Glomerular endothelial cell (primary cell): ENCODE measurements at places on chromosomes 2 and 18.
A peak's percentile ranks its signal among the peaks of the same experiment; 100 is the strongest.

DNA sequence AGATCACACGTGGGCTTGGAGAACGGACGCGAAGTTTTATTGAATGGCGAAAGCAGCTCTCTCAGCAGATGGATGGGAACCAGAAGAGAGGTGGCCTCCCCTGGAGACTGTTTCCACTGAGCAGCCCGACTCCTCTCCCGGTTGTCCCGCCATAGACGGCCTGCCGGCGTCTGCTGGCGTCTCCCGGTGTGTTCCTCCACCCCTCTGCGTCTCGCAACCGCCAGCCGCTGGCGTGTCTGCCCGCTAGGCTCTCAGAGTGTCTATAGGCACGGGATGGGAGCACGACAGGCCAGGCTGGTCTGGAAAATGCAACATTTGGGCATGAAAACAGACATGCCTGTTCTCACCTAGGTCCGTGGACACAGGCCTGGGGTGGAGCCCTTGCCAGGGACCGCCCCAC is 366.7 kb upstream of the SOX11 start:
- no peak for DNase-seq

- no peak for DNase-seq
These were observed 103.5 kb downstream of the SPTBN1 start for GRCh38 chr2:54559593-54560145.

DNA sequence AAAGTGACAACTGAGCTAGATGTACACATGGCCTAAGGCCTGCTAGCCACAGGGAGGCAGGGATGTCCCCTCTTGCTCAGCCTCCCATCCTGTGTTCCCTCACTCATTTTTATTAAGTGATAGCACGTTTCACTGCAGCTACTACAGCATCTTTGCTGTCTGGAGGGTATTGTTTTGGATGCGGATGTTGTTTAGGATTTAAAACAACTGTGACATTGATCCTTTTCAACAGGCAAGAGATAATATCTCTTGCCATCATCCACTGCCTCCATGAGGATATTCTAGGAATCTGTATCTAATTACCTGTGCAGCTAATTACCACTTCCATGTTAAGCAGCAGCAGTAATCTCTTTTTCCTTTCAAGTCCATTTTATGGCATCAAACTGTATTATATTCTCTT is 345.4 kb downstream of the PARD3B start:
- DNase-seq: no peak

GRCh38 chr2:118593257-118593656 is 254.2 kb downstream of the EN1 start:
- no peak for DNase-seq

GRCh38 chr2:209331291-209331844 is 92.5 kb upstream of the MAP2 start:
- DNase-seq: peak; percentile 16

DNA sequence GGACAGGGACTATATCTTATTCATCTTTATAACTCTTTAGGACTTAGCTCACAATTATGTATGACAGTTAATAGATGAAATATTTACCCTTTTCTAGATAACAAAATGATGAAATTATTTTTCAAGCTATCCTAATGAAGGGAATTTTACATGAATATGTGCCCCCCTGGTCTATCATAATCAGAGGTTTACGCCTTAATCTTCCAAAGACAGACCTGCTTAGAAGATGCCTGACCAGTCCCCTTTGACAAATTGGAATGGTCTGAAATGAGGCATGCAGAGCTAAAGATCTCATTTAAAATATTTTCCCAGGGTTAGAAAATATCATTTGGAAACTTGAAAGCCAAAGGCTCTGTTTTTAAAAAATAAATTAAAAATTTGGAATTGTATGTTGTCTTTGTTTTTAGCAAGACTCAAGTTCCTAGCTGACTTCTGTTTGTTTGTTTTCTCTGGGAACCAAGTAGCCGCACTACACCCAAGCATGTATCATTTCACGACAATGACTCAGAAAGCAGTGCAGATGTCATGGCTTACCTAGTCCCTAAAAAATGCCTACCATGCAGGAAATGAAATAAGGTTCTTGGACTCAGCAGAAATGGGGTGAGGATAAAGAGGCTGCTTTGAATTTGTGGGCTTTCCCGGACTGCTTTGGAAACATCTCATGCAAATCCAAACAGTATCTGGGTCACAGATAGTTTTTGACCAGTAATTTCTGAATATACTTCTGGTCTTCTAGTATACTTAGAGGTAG is 162.1 kb downstream of the ZEB2 start:
- peak; percentile 92 for DNase-seq

- no peak for DNase-seq
These were observed 122.7 kb downstream of the TWIST2 start for GRCh38 chr2:238970553-238971081.

DNA sequence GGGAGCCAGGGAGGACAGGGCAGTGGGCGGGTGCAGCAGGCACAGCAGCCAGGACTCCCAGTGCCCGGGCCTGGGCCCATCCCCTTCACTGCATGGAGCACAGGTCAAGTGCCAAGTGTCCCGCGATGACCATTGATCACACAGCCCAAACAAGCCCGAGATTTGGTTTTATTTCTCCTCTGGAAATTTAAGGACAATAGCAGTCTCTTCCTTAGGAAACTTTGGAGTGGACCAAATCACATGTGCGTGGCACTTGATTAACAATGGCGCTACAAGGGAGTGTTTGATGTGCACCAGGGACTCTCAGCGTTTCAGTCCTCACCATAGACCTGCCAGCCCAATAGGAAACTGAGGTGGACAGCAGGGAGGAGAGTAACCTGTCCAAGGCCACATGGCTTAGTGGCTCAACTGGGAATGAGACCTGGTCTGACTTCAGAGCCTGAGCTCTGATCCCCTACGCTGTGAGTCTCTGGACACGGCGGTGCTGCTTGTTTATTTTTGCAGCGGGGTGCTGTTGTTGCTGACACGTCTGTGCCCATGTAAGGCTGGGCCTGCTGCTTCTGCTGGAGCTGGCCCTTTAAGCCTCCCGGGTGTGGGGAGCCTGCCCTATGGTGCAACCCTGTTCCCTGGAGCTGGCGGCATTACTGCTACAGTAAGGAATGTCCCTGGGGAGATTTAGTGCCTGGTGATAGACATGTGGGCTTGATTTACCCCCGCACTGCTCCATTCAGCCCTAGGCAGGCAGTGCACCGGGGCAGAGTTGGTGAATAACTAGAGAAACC is 194.2 kb downstream of the INHBB start:
- no peak for DNase-seq

DNA sequence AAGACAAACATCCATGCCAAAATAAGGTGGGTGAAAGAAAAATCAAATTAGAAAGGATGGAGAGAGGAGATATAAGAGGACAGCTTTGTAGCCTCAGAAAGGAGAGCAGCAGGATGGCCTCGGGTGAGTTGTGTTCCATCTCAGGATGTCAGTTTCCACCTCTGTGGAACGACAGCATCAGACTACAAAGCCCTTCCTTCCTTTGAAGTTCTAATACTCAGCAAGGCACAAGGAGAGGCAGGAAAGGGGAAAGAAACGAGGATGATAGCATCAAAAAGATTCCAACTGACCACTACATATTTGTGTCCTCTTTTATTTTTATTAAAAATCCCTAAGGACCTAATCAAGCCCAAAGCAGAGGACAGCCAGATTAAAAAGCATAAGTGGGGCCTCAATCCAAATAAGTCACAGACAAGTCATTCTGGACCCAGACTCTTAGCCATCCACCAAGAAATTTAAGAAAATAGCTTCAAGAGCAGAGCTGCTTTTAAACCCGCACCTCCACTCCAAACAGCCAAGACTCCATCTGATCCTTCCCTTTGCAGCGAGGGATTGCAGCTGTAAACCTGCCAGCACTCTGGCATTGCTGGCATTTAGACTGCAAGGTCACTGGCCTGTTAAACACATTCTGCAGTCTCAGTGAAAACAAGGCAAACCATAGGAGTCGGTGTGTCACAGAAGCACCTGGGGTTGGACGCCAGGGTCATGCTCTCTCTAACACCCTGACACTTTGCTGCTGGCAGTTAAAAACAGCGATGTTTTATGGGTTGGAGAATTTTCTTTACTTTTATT is 314.5 kb upstream of the CHAC2 start:
- DNase-seq: no peak

- no peak for DNase-seq
These were observed 14.3 kb downstream of the TBR1 start for GRCh38 chr2:161430386-161430785.

- DNase-seq: no peak
These were observed 38.9 kb upstream of the FBXO11 start for GRCh38 chr2:47945046-47945781.

DNA sequence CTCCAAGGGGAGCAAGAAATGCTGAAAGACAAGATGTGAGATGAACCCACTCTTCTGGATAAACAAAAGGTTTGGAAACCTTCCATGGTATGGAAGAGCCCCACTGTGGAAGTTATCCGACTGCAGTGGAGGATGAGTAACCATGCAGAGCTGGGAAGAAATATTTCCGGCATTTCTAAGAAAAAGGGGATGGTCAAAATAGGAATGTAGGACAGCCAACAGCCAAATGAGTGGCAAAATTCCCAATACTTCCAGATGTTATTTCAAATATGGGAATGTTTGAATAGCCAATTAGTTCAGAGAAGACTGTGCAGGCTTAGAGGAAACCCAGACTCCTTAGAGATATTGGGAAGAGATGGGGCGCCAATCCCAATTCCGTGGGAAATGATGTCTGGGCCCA is 246.8 kb downstream of the RAD51AP2 start:
- DNase-seq: no peak

GRCh38 chr2:65366595-65367125 is 65.7 kb downstream of the SPRED2 start:
- DNase-seq: peak; percentile 92

- DNase-seq: no peak
These were observed 53.5 kb upstream of the GALNT13 start for GRCh38 chr2:153818242-153818641.

GRCh38 chr2:154125891-154126290 is 254.2 kb downstream of the GALNT13 start:
- no peak for DNase-seq

GRCh38 chr2:8176887-8177286 is 505.0 kb upstream of the ID2 start:
- no peak for DNase-seq

- DNase-seq: no peak
These were observed 697.0 kb upstream of the HS6ST1 start for GRCh38 chr2:129015397-129016285.

DNA sequence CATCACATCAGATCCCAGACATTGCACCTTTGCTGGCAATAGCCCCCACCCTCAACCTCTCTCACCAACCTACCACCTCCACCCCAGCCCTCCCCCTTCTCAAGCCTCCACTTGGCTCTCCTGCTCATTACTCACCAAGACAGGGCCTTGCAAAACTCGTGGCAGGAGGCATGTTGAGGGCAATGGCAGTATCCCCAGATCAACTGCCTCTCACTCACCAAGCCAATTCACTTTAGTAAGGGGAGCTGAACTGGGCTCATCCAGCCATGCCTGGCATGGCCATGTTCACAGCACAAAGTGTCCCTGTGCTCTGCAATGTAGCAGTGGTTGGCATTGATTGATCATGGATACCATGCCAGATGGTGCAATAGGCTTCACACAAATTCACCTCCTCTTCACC is 46.3 kb upstream of the TEX51 start:
- no peak for DNase-seq

DNA sequence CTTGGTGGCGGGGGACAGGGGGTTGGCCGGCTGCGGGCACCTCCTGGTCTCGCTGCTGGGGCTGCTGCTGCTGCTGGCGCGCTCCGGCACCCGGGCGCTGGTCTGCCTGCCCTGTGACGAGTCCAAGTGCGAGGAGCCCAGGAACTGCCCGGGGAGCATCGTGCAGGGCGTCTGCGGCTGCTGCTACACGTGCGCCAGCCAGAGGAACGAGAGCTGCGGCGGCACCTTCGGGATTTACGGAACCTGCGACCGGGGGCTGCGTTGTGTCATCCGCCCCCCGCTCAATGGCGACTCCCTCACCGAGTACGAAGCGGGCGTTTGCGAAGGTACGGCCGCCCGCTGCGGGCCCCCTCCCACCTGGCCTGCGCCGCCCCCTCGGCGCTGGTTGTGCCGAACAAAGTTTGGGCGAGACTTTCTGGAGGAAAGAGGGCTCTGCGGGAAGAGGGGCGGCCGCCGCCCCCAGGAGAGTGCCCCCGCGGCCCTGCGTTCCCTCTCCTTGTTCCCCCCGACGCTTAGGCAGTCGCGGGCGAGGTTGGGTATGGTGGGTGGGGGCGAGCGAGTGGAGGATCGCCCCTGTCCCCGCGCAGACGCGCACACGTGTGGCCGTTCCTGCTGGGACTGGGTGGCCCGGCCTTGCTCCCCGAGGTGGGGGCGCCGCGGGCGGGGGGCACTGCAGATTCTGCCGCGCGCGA is 866 bp downstream of the CRIM1 start:
- no peak for DNase-seq

- DNase-seq: no peak
These were observed 16.3 kb downstream of the ANKRD44 start for GRCh38 chr2:197294260-197294659.

DNA sequence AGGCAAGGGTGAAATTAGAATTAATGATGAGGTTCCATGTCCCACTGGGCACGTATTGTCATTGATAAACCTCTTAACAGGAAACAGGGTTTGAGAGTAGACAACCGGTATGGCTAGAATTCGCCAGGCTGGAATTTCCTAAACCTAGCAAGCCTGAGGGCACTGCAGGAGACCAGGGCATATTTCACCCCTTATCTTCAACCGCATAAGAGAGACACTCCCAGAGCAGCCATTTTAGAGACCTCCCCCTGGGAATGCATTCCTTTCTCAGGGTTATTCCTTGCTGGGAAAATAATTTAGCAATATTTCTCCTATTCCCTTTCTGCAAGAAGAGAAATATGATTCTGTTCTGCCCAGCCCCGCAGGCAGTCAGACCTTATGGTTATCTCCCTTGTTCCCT is 334.6 kb upstream of the LYPD1 start:
- DNase-seq: no peak

DNA sequence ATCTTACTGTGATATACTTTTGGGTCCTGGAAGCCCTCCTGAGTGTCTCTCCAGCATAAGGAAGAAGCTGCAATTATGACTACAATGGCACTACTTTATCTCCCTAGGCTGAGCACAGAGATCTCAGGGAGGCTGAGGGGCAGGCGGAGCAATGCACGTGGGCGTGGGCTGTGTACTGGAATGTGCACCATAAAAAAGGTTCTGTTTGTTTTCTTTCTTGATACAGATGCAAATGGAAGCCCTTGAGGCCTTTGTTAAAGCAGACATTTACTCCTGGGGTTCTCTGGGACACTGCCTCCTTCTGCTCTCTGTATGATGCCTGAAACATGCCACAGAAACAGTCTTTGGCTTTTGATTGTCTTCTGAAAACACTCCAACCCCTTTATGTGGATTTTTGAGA is 79.1 kb upstream of the DLX2 start:
- DNase-seq: no peak

GRCh38 chr2:230010501-230010900 is 58.2 kb downstream of the SLC16A14 start:
- no peak for DNase-seq

- DNase-seq: no peak
These were observed 27.1 kb downstream of the NCK2 start for GRCh38 chr2:105771836-105772235.

DNA sequence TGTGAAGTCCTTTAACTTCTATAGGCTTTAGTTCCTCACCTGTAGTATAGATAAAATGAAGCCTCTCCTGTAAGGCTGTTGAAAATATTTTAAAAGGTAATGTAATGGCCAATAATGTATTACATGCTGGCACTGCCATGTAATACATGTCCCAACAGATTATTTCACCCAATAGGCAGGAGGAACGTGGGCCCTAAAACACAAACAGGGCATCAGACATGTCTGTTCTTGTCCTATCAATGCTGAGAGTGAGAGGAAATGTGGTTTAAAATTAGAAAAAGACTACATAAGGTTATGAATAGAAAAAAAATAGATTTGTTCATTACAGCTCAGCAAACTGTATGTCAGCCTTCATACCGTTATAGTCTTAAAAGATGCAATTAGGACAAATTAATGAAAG is 492.7 kb upstream of the DDX18 start:
- DNase-seq: no peak

- DNase-seq: no peak
These were observed 97.6 kb upstream of the TCF4 start for GRCh38 chr18:55685638-55686037.
